HT1080 (cell line): ENCODE measurements at places on chromosomes 2 and 18. TPM values are rescaled to one million over a fixed set of nuclear protein-coding genes. Genes with fewer than 3 reads are reported as not detected.
A peak's percentile ranks its signal among the peaks of the same experiment; 100 is the strongest.

Gene PID1
- 4.4 and 4.6 TPM in 2 replicates for total RNA-seq

DNA sequence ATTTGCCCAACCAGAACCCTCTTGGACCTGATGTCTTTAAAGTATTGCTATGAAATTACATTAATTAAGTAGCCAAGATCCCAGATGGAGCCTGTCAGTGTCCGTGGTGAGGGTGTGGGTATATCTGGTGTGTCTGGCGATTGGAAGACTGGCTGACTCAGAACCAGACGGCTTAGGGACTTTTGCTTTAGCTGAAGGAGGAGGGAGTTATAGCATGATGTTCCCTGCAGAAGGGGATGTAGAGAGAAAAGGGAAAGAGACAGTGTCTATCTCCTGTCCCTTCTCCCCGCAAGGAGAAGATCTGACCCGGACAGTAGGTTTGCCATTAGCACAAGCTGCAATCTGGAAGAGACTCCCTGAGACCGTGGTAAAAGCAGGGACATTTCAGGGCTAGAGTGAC, 60.6 kb downstream of the POU3F3 start:
- no peak for DNase-seq

GRCh38 chr18:2979129-2979528, 33.8 kb downstream of the LPIN2 start:
- no peak for DNase-seq

- no peak for DNase-seq
These were observed 113.0 kb downstream of the EFEMP1 start for GRCh38 chr2:55810622-55811020.

- no peak for DNase-seq
These were observed 11.0 kb upstream of the ANKRD29 start for GRCh38 chr18:23673725-23674124.

- DNase-seq, result peak; percentile 10
These were observed 18.6 kb upstream of the ACOXL start for GRCh38 chr2:110713513-110714362.

- DNase-seq, result no peak
These were observed 66.7 kb upstream of the HS6ST1 start for GRCh38 chr2:128385365-128385764.

- DNase-seq, result no peak
These were observed 103.5 kb downstream of the CABLES1 start for GRCh38 chr18:23238651-23239349.
